Endothelial cell (in vitro differentiated cells): ENCODE measurements at places on chromosomes 5 and 9. TPM values are rescaled to one million over a fixed set of nuclear protein-coding genes. Genes with fewer than 3 reads are reported as not detected.

- no peaks in the 10 kb centered on the region for H3K27me3 ChIP-seq
- H3K4me3 ChIP-seq = no peak overlapping the region
- no peak overlapping the region for H3K27ac ChIP-seq
- DNase-seq = no peak
Measured at GRCh38 chr9:18393340-18394130, 80.4 kb upstream of the ADAMTSL1 start.

The PPP1R2B gene
- total RNA-seq = not detected

The BTNL8 gene
- total RNA-seq = 0.59 TPM

- no peaks in the 10 kb centered on the region for H3K27me3 ChIP-seq
- no peak overlapping the region for H3K4me3 ChIP-seq
- DNase-seq = no peak
- H3K36me3 ChIP-seq = no peaks in the 10 kb centered on the region
Measured at GRCh38 chr5:149572170-149572569, 9.1 kb upstream of the ARHGEF37 start.

- H3K27ac ChIP-seq = no peak overlapping the region
- H3K27me3 ChIP-seq = no peaks in the 10 kb centered on the region
- H3K4me3 ChIP-seq = no peak overlapping the region
Measured at GRCh38 chr5:31033295-31033694, 160.2 kb upstream of the CDH6 start.

The QSOX2 gene
- 14.0 TPM for total RNA-seq

DNA sequence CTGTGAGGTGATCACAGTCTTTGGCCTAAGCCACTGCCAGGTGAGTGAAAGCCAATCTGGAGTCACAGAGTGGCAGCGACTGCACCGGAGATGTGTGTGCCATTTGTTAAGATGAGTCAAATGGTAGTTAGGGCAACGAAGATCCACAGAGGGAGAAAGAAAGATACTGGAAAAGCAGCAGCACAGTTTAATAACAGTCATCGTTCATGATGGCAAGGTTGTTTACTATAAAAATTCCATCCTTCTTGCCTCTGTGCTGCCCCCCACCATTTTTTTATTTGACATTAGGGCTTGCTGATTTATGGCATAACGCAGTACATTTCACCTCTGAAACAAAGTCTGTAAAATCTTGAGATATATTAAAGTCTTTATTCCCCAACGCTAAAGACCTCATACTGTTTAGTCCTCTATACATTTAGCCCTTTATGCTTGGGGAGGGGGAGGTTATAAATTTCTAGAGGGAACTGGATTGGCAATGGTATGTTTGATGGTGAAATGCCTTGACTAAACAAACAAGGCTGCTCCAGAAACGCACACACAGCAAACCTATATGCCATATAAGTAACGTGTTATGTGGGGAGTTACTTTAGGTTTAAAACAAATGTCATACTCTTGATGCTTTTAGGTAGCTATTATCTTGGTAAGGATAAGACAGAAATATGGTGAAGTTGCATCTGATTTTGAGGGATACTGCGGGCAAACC is 55.8 kb upstream of the ABL1 start:
- no peak overlapping the region for H3K27ac ChIP-seq
- H3K4me1 ChIP-seq = peaks cover 18% of the 10 kb centered on the region
- peaks cover 2% of the 10 kb centered on the region for H3K27me3 ChIP-seq
- H3K4me3 ChIP-seq = no peak overlapping the region
- DNase-seq = no peak

DNA sequence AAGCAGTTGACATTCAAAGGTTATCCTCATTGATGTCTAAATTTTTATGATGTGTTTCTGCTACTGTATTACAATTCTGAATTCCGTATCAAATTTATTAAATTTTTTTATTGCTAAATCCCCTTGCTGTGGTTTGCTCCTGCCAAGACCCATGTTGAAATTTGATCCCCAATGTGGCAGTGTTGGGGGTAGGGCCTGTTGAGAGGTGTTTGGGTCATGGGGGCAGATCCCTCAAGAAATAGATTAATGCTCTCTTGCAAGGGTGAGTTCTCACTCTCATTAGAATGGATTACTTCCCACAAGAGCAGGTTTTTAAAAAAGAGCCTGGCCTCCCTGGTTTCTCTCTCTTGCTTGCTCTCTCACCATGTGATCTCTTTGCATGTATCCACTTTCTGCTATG is 434.5 kb upstream of the POU5F2 start:
- no peak overlapping the region for H3K27ac ChIP-seq
- H3K4me3 ChIP-seq = no peak overlapping the region
- no peaks in the 10 kb centered on the region for H3K27me3 ChIP-seq
- no peaks in the 10 kb centered on the region for H3K4me1 ChIP-seq
- H3K36me3 ChIP-seq = no peaks in the 10 kb centered on the region
- no peak for DNase-seq

- H3K4me3 ChIP-seq = no peak overlapping the region
- peaks cover 5% of the 10 kb centered on the region for H3K27me3 ChIP-seq
- peaks cover 21% of the 10 kb centered on the region for H3K4me1 ChIP-seq
- no peak overlapping the region for H3K27ac ChIP-seq
- no peaks in the 10 kb centered on the region for H3K36me3 ChIP-seq
Measured at GRCh38 chr9:123544007-123544827, 188.2 kb downstream of the CRB2 start.

DNA sequence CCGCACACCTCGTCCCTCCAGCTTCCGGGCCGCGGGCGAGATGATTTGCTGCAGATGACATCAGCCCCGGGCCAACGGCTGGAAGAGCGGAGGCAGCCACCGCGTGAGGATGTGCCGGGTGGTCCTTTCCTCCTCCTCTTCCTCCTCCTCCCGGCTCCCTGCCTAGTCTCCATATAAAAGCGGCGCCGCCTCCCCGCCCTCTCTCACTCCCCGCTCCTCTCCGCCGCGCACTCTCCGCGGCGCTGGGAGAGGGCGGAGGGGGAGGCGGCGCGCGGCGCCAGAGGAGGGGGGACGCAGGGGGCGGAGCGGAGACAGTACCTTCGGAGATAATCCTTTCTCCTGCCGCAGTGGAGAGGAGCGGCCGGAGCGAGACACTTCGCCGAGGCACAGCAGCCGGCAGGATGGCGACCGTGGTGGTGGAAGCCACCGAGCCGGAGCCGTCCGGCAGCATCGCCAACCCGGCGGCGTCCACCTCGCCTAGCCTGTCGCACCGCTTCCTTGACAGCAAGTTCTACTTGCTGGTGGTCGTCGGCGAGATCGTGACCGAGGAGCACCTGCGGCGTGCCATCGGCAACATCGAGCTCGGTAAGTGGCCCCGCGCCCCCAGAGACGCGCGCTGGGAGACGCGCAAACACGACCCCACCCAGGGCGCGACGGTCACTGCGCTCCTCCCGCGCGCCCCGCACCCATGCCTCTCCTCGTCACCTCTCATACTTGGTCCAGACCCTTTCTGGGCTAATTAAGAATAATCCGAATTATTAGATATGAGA is at the start of gene MAP1B:
MAP1B (plus strand) TSS at position 345 of the 770 bp plus-strand sequence; CDS start at position 402, 57 bp downstream.
- DNase-seq = peak; percentile 79
- H3K36me3 ChIP-seq = peaks cover 3% of the 10 kb centered on the region
- H3K4me1 ChIP-seq = peaks cover 33% of the 10 kb centered on the region
- H3K27ac ChIP-seq = peak within 1 kb of the TSS; percentile 91
- peak within 1 kb of the TSS; percentile 93 for H3K4me3 ChIP-seq
